ENCODE measurements at places on chromosomes 7 and 10.

- DNase-seq, result no peak
- no peaks in the 10 kb centered on the region for H3K27me3 ChIP-seq
- peaks cover 10% of the 10 kb centered on the region for H3K36me3 ChIP-seq
- peaks cover 8% of the 10 kb centered on the region for H3K4me1 ChIP-seq
Observed at GRCh38 chr7:47304727-47305719, 276.9 kb downstream of the TNS3 start.

- no peaks in the 10 kb centered on the region for H3K27me3 ChIP-seq
- H3K36me3 ChIP-seq, result no peaks in the 10 kb centered on the region
- H3K4me3 ChIP-seq, result no peak overlapping the region
- H3K4me1 ChIP-seq, result no peaks in the 10 kb centered on the region
- H3K27ac ChIP-seq, result no peak overlapping the region
- no peak for DNase-seq
Observed at GRCh38 chr7:4202954-4203353, 479.1 kb upstream of the FOXK1 start.

DNA sequence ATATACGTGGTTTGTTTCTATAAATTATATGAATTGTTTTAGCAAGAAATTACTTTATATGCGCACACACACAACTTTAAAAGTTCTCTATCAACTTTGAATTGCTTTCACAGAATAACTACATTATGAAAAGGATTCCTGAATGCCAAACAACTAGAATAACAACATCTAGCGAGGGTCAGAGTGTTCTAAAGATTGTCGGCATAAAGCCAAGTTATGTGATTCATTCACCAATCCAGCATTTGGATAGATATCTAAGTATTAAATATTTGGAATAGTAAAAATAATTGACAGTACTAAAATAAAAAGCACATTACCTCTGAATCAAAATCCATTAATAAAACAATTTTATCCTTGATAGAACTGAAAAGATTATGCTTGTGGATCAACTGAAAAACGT lies 125.3 kb upstream of the AMPH start:
- peaks cover 3% of the 10 kb centered on the region for H3K36me3 ChIP-seq
- H3K27ac ChIP-seq, result no peak overlapping the region

GRCh38 chr7:91596287-91596686 lies 284.2 kb downstream of the MTERF1 start:
- no peak overlapping the region for H3K4me3 ChIP-seq
- H3K36me3 ChIP-seq, result no peaks in the 10 kb centered on the region
- DNase-seq, result no peak
- no peak overlapping the region for H3K27ac ChIP-seq
- H3K27me3 ChIP-seq, result no peaks in the 10 kb centered on the region

DNA sequence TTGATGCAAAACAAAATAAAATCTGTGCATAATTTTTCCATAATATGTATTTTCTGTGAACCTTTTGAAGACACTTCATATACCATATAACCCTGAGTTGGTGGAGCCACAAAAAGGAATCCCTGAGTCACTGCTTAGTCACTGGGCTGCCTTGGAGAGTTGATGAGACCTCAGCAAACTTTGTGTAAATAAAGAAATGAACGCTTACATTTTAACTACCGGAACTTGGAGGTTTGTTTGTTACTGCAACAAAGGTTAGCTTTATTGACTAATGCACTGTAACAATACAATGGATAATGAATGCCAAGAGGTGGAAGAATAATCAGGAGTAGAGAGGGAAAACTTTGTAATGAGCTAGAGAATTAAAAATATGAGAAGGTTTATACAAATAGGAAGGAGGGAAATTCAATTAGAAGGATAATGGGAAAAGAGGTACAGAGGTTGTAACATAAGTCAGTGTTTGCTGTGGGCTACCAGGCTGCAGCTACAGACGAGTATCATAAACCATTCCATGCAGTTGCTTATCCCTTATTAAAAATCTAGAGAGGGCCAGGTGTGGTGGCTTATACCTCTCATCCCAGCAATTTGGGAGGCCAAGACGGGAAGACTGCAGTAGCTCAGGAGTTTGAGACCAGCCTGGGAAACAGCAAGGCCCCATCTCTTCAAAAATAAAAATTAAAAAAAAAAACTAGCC lies 1042.1 kb downstream of the TYW1 start:
- H3K36me3 ChIP-seq, result no peaks in the 10 kb centered on the region
- H3K4me1 ChIP-seq, result no peaks in the 10 kb centered on the region
- no peak overlapping the region for H3K4me3 ChIP-seq
- DNase-seq, result peak; percentile 6

DNA sequence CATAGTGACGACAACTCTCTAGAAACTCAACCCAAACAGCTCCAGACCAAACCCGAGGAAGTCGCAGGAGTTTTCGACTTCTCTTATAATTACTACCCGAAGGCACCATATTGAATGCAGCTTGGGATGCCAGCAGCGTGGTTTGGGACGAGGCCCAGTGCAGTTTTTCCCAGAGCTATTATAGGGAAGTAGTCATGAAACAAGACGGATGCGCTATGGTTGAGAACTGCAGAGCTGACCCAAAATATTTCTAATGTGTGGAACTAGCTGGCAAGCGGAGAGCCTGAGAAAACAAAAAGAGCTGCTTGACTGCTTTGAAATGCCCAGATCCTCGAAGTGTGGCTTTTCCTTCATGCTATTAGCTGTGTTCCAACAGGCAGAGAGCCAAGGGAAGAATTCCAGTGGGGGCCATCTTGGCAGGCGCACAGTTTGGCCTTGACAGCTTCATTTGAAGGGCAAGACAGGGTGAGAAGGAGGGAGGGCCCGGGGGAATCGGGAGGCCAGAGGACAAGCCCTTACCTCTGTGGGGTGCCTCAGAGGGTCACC lies 122.7 kb downstream of the CUL2 start:
- H3K27ac ChIP-seq, result no peak overlapping the region
- peaks cover 3% of the 10 kb centered on the region for H3K4me1 ChIP-seq

DNA sequence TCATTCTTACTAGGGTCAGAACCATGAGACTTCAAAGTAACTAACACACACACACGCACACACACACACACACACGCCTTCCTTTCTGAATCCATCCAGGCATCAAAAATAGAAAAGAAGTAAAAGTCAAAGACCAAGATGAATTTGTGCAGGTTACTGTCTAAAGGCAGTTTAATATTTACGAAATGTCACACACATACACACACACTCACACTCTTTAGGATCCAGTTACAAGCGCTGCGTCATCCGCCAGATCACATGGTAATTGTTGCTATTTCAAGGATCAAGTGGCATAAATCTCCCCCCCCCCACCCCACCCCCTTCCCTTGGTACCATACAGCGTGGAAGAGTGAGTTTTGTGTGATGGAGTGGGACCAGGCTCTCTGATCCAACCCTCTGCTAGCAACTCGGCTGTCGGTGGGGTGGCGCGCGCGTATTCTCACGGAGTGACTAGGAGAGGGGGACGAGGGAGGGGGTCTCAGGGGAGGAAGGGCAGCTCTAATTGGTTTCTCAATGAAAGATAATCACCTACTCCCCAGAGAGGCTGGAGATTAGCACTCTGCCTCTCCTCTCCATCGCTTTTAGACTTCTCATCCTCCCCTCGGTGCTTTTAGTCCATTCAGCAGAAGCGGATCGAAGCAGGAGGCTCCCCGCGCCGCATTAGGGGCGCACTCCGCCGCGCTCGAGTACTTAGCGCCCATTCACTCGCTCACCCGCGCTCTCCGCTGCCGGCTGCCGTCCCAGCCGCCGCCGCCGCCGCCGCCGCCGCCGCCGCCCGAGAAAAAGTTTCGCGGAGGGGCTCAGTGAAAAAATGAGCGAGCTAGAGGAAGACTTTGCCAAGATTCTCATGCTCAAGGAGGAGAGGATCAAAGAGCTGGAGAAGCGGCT lies 83.5 kb upstream of the PRKG1 start:
- DNase-seq, result peak; percentile 97
- no peaks in the 10 kb centered on the region for H3K36me3 ChIP-seq
- no peaks in the 10 kb centered on the region for H3K27me3 ChIP-seq
- peak overlapping the region; percentile 72 for H3K4me3 ChIP-seq
- peak overlapping the region; percentile 86 for H3K27ac ChIP-seq

- H3K27ac ChIP-seq, result no peak overlapping the region
- H3K4me3 ChIP-seq, result no peak overlapping the region
- H3K4me1 ChIP-seq, result peaks cover 4% of the 10 kb centered on the region
- no peaks in the 10 kb centered on the region for H3K27me3 ChIP-seq
Observed at GRCh38 chr7:80770061-80770460, 131.6 kb downstream of the CD36 start.

- no peak overlapping the region for H3K27ac ChIP-seq
- no peaks in the 10 kb centered on the region for H3K36me3 ChIP-seq
- DNase-seq, result no peak
- H3K27me3 ChIP-seq, result no peaks in the 10 kb centered on the region
- no peak overlapping the region for H3K4me3 ChIP-seq
- no peaks in the 10 kb centered on the region for H3K4me1 ChIP-seq
Observed at GRCh38 chr7:12596225-12596790, 25.8 kb downstream of the SCIN start.

GRCh38 chr10:133397938-133398337 lies 4.0 kb downstream of the MTG1 start:
- H3K27ac ChIP-seq, result no peak overlapping the region
- H3K27me3 ChIP-seq, result no peaks in the 10 kb centered on the region
- H3K4me1 ChIP-seq, result no peaks in the 10 kb centered on the region
- DNase-seq, result no peak
- H3K4me3 ChIP-seq, result no peak overlapping the region

GRCh38 chr7:90312745-90313144 lies 8.4 kb downstream of the FAM237B start:
- DNase-seq, result peak; percentile 3
- no peaks in the 10 kb centered on the region for H3K36me3 ChIP-seq
- H3K4me1 ChIP-seq, result no peaks in the 10 kb centered on the region

DNA sequence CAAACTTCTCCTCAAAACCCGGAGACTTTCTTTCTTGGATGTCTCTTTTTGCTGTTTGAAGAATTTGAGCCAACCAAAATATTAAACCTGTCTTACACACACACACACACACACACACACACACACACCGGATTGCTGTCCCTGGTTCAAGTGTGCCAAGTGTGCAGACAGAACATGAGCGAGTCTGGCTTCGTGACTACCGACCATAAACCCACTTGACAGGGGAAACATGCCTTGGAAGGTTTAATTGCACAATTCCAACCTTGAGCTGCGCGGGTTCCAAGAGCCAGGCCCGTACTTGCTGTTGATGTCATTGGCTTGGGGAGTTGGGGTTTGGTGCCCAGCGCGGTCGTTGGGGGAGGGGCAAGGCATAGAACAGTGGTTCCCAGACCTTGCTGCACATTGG lies 1.7 kb downstream of the EGFR start:
- no peaks in the 10 kb centered on the region for H3K27me3 ChIP-seq
- H3K4me1 ChIP-seq, result peaks cover 16% of the 10 kb centered on the region
- DNase-seq, result peak; percentile 62
- peak overlapping the region; percentile 86 for H3K27ac ChIP-seq
- peaks cover 5% of the 10 kb centered on the region for H3K36me3 ChIP-seq
- H3K4me3 ChIP-seq, result peak overlapping the region; percentile 79

DNA sequence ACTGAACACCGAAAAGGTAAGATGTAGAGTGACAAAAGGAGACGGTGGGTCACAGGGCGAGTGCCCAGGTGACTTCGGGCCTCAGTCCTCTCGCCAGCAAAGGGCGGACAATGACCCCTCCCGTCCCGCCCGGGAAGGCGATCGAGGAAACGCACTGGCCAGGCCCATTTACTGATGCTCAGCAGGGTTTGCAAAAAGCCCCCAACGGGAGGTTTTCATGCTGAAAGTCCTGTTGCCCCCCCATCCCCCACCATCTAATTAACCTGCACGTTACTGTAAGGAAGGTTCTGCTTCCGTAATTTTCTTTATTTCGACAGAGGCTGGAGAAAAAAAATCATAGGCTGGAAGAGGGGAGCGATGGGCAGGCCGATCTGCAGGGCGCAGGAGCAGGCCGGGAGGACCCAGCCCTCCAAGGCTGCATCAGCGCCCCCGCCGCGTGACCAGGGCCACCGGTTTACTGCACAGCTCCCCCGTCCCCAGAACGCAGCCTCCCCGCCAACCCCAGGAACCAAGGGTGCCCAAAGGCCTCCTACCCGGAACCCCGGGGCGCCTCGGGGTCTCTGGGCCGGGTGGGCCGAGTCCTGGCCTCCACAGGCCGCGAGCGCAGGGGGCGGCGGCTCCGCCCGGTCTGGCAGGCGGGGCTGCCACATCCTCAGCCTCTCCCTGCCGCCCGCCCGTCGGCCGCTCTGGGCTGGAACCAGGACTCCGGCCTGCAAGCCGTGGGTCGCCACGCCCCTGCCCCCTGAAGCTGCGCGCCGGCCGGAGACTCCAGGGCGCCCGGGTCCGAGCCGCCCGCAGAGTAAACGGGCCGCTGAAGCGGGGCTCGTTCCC lies 613 bp downstream of the OAT start:
- H3K36me3 ChIP-seq, result no peaks in the 10 kb centered on the region
- peaks cover 8% of the 10 kb centered on the region for H3K27me3 ChIP-seq
- H3K4me1 ChIP-seq, result no peaks in the 10 kb centered on the region
- peak overlapping the region; percentile 84 for H3K27ac ChIP-seq

GRCh38 chr10:97656777-97657176 lies 16.3 kb downstream of the PI4K2A start:
- H3K4me1 ChIP-seq, result peaks cover 2% of the 10 kb centered on the region
- H3K27me3 ChIP-seq, result no peaks in the 10 kb centered on the region
- H3K4me3 ChIP-seq, result no peak overlapping the region
- no peak overlapping the region for H3K27ac ChIP-seq
- DNase-seq, result no peak

- H3K27me3 ChIP-seq, result peaks cover 29% of the 10 kb centered on the region
- no peak overlapping the region for H3K27ac ChIP-seq
- no peak for DNase-seq
- H3K4me1 ChIP-seq, result no peaks in the 10 kb centered on the region
- H3K36me3 ChIP-seq, result no peaks in the 10 kb centered on the region
Observed at GRCh38 chr10:23198610-23198939, 6.5 kb downstream of the PTF1A start.

GRCh38 chr7:29563590-29564495 lies at the start of gene PRR15:
Gene PRR15 (plus strand): TSS chr7:29563835. CDS start chr7:29566330, 2,495 bp downstream.
- peak within 1 kb of the TSS; percentile 37 for H3K4me3 ChIP-seq
- DNase-seq, result no peak
- peaks cover 34% of the 10 kb centered on the region for H3K27me3 ChIP-seq
- H3K27ac ChIP-seq, result no peak within 1 kb of the TSS
- H3K36me3 ChIP-seq, result no peaks in the 10 kb centered on the region

GRCh38 chr7:51261950-51262795 lies 54.4 kb downstream of the COBL start:
- H3K4me3 ChIP-seq, result no peak overlapping the region
- H3K36me3 ChIP-seq, result no peaks in the 10 kb centered on the region
- H3K27ac ChIP-seq, result no peak overlapping the region
- no peaks in the 10 kb centered on the region for H3K4me1 ChIP-seq

DNA sequence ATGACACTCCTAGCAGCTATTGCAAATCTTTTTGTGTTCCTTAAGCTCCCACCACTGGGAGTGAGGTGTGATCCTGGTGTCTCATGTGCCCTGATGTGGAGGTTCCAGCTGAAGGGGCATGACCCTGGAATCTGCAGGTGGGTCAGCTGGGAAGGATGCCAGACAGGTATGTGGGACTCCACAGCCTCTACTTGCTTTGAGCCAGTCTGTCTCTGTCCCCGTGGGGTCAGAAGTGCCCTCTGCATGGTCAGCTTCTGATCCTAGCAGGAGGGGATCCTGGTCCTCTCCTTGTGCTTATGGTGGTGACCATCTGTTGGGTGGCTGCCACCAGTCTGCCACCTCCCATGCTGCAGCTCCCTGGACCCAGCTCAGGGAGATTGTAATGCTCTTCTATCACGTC lies 51.1 kb upstream of the COMTD1 start:
- DNase-seq, result no peak
- H3K4me3 ChIP-seq, result no peak overlapping the region
- no peaks in the 10 kb centered on the region for H3K4me1 ChIP-seq
- peaks cover 31% of the 10 kb centered on the region for H3K27me3 ChIP-seq

All from fibroblast of lung (primary cell).